ENCODE measurements at places on chromosomes 7 and 10.

DNA sequence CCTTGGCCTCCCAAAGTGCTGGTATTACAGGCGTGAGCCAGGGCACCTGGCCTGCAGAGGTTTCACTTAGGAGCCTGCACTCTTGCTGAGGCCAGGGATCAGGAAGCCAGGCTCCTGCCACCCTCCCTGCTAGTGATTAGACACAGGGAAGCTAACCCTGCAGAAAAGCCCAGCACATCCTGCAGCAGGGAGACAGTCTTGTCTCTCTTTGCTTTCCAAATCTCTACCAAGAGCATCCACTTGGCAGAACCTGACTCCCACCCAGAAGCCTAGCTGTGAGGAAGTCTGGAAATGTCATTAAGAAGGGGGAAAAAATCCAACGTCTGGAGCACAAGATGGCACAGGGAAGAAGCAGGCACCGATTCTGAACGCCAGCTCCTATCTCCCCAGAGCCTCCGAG is 8.0 kb upstream of the FAM171A1 start:
- DNase-seq = no peak

DNA sequence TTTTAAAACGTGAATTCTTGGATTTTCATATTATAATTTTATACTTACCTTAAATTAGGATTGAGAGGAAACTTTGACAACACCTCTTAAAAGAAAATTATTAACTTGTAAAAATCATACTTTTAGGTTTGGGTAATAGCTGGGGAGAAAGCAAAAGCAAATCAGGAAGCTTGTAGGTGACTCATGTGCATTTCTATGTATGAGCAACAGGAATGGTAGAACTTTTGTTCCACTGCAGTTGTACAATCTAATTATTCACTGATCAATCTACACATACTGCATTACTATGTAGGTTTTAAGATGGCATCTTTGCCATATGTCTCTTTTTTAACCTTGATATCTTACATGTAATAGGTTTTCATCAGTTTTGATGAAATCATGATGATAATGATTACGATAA is 223.2 kb downstream of the PRKG1 start:
- no peak for DNase-seq

GRCh38 chr7:123958186-123958703 is 33.2 kb downstream of the SPAM1 start:
- DNase-seq = no peak

DNA sequence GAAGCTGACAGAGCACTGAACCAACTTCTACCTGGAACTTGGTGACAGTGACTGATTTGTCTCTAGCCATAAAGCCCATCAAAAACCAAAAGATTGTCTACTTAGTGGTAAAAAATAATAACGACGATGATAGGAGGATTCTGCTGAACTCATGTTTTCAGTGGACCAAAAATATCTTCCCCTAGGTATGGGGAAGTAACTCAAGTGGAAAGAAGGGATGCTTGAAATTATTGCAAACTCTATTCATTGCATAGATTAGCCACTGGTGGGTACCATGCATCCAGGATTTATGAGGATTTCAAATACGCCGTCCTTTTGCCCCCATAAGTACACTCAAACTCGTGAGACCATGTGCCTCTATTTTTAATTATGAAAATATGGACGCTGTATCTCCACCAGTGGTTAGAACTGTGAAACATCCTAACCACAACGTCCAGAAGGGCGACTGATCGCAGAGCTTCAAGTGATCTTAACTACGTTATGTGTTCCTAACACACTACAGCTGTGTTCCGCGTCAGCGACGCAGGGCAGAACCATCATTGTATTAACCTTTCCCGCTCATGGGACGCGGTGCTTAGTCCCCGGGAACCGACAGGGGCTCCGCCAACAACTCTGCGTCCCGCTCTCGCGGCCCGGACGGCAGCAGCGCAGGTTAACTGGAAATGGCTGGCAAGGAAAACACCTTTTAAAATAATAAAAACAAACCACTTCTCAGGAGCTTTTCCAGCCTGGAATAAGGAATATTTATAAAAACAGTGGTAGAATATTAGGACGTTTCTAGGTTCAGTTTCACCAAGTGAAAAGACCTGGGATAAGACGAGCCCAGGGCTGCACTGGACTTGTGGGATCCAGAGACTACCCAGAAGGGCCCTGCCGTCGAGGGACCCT is 776 bp downstream of the PEX1 start:
- DNase-seq = peak; percentile 13

DNA sequence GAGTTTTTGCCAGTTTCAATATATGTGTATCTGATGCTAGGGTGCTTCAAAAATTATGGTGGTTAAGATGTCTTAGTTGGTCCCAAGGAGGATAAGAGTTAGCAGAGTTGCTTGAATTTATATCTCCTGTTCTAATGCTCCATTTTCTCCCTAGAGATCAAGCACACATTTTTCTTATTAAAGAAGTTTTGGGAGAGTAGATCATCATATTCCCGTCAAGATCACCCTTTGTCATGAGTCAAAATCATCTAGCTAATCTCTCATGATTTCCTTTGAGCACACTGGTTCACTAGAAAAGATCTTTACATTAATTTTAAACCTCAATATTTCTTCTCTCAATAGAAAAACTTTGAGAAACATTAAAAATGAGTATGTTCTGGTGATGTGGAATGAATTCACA is 429.9 kb upstream of the SEMA3A start:
- DNase-seq = no peak

GRCh38 chr7:46565253-46566096 is 644.4 kb upstream of the IGFBP3 start:
- no peak for DNase-seq

DNA sequence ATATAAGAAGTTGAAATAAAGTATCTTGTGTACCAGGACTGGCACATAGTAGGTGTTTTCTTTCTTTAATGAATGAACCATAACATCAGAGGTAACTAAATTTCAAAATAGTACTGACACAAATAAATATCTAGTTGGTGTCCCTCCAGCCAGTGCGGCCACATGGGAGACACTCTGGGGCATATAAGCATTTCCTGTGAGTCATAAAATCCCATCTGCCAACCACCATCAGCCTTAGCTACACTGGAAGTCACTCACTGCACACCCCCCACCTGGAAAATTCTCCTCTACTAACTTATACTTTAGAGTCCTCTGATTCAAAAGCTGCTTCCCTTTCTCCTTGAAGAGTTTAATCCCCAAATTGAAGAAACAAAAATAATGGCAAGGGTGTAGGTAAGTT is 32.5 kb downstream of the DYDC1 start:
- DNase-seq = no peak

GRCh38 chr10:42976351-42977031 is 100.4 kb upstream of the RET start:
- DNase-seq = no peak

DNA sequence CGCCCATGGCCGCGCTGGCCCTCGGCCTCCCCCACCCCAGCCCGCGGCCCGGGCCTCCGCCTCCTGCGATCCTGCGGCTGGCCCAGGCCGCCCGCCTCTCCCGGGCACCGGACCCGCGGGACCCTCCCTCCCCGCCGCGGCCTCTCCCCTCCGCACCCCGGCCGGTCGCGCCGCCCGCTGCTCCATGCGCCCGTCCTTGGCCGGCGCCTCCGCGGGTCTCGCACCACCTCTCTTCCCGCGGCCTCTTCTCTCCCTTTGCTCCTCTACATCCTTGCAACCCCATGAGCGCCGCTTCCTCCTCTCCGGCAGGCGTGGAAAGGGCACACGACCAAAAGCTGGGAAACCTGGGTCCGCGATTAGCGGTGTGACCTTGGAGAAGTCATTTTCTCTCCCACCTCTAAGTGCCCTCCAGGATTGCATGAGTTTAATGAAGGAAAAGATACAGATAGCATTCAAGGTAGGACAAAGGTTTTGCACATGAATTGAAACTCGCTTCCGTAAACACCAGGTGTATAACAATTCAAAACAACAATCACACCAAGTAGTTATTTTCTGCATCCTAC is 448 bp upstream of the SRPK2 start:
- no peak for DNase-seq

- no peak for DNase-seq
Measured at GRCh38 chr10:7945034-7945433, 109.5 kb upstream of the GATA3 start.

DNA sequence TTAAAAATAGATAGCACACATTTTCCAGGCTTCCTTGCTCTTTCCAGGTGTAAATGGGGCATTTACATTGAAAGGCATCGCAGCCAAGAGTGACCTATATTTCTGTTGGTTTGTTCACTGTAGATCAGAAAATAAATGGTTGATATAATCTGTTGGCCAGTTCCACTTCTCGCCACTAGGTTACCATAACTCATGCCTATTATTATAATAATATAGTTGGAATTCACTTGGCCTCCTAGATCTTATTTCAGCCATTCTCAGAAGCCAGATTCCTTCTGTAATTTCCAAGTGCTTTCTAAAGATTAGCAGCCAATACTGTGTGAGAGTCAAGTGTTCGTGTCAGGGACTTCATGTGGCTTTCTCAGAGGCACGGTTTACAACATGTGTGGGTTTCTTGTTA is 179.5 kb downstream of the DNAH11 start:
- DNase-seq = no peak

DNA sequence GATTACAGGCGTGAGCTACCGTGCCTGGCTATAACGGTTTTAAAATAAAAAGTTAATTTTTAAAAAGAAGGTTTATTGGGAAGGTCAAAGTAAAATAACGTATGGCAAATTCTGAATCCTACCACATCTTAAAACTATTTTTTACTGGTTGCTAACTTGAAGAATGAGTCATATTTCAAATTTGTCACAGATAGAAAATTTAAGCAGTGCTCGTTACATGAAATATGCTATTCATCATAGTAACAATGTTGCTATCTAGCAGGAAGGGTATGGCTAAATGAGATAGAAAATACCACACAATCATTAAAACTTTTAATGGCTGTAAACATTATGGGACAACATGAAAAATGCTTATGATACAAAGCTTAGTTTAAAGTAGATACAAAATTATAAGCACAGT is 500.5 kb downstream of the PHTF2 start:
- no peak for DNase-seq

DNA sequence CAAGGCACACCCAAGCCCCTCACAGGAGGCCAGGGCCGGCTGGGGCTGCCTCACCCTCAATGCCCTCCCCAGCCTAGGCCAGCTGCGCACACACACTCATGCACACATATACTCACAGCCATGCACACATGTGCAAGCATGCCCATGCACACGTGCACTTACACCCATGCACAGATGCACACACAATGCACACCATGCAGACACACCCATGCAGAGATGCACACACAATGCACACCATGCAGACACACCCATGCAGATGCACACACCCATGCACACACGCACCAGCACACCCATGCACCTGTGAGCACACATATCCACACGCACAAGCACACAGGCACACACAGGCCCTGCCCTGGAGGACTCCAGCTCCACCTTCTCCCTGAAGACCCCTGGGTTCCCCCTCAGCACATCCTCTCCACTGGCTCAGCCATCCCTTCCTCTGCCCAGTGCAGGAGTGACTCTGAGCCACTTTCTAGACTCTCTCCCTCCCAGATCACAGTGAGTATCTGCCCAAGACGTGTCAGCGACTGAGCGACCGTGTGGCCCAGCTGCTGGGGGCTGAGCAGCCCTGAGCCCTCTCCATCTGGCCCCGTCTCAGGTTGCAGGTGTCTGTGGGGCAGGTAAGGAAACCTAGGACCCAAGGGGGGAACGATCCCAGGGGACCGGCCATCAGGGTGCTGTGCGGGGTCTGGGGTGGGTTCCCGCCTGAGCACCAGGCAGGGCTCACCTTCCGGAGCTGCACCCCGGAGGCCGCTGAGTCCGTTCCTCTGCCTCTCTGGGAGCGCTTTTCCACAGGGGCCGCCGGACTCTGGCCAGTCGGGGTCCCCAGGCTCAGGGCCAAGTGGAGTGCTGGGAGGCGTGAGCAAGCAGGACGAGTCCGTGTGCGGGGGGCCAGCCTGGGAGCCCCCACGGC is 25.8 kb downstream of the AP5Z1 start:
- DNase-seq = no peak

DNA sequence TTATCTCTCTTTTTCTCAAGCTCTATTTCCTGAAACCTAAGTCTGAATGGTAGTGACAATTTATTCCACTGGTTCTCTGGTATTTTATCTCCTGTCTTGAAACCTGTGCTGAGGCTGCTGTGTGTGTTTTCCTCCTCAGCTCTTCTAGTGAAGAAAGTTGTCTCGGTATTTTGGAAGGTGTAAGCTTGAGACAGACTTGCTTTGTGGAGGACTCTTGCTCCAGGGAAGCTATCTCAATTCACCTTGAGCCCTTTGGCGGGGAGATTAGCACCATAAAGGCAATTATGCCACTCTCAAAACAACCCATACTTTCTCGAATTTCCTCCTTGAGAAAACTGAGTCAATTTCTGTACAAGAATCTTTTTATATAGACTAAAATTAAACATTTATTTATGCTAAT is 141.6 kb downstream of the THSD7A start:
- no peak for DNase-seq

- DNase-seq = no peak
Measured at GRCh38 chr7:145665499-145666258, 450.9 kb upstream of the CNTNAP2 start.

GRCh38 chr7:155947051-155947450 is 134.8 kb upstream of the SHH start:
- DNase-seq = no peak

DNA sequence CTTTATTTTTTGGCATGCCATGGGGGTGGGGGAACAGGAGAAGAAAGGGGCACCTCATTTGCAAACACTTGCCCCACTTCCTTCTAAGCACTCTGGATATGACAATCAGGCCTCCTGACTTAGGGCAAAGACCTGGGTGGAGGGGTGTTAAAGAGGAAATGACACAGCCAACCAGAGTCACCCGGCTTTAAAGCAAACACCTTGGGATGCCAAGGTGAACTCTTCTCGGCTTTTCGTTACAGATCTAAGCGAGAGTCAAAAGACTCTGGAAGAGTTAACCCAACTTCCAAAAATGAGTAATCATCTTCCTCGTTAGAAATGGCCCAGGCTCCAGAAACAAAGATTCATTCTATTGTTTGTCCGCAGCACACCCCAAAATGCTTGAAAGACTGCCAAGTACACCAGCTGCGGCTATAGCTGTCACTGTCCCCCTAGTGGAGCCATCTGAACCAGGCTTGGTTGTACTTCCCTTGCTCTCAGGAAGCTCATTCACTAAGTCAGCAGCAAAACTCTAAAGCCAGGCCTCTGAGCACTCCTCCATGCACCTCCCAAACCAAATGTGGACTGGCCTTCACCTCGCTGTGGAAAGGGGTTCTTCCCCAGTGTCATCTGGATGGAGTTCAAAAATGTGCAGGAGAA is 24.8 kb downstream of the FAM53B start:
- no peak for DNase-seq

GRCh38 chr10:30783939-30784501 is 154.5 kb upstream of the LYZL2 start:
- peak; percentile 48 for DNase-seq

- DNase-seq = no peak
Measured at GRCh38 chr10:49070701-49071100, 44.6 kb downstream of the VSTM4 start.

DNA sequence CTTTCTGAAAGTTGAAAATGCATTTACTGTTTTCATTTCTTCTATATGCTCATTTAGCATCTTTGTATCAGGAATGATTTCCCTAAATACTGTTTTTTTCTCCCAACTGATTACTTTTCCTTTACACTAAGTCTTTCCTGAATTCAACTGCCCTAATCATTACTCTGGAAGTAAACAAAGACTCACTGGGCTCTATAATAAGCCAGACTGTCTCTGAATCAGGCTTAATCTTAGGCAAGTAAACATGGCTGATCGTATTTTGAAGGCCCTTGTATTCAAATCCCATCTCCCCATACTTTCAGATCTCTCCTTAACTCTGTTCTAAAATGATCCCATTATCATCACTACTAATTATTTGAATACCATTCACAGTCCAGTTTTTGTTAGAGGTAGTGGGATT is 61.6 kb downstream of the PDZD8 start:
- no peak for DNase-seq

GRCh38 chr10:114102256-114102655 is 58.6 kb downstream of the ADRB1 start:
- DNase-seq = no peak

Data from stimulated activated CD8-positive, alpha-beta memory T cell treated with anti-CD3 and anti-CD28 coated beads, Interleukin-15, amount 100 ng/mL, for 24 hours (primary cell).